MG63 (cell line): ENCODE measurements at places on chromosomes 4 and X.

GRCh38 chr4:77178560-77178959 is 21.6 kb downstream of the CCNG2 start:
- no peak for DNase-seq

GRCh38 chr4:5870701-5871100 is 22.2 kb downstream of the CRMP1 start:
- DNase-seq, result no peak

- no peak for DNase-seq
Measured at GRCh38 chr4:73874386-73874785, 5.2 kb downstream of the CXCL1 start.

GRCh38 chr4:95980877-95981360 is 141.0 kb downstream of the PDHA2 start:
- DNase-seq, result no peak

- DNase-seq, result no peak
Measured at GRCh38 chrX:145687146-145687545, 130.5 kb upstream of the SLITRK2 start.

DNA sequence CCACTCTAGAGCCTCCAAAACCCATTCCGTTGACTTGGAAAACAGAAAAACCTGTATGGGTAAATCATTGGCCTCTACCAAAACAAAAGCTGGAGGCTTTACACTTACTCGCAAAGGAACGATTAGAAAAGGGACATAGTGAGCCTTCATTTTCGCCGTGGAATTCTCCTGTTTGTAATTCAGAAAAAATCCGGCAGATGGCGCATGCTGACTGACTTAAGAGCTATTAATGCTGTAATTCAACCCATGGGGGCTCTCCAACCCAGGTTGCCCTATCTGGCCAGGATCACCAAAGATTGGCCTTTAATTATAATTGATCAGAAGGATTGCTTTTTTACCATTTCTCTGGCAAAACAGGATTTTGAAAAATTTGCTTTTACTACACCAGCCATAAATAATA is 60.8 kb downstream of the ZNF732 start:
- no peak for DNase-seq

DNA sequence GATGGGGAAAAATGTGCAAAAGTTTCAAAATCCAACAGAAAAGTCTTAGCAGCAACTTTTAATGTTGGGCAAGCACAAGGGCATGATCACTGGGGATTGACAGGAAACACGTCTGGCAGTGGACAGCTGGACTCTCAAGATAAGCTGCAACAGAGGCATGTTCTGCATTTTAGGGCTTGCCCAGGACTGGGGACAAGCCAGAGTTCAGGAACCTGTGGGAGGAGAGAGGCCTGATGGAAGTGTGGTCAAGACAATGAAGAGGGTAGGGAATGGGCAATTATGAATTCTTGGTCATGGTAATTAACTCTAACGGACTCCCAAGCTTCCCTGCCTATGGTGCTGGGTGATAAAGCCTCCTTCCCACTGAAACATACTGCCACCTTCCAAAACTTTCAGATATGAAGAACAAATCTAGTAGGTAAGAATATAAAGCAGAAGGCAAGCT is 48.4 kb downstream of the ANXA3 start:
- DNase-seq, result no peak

DNA sequence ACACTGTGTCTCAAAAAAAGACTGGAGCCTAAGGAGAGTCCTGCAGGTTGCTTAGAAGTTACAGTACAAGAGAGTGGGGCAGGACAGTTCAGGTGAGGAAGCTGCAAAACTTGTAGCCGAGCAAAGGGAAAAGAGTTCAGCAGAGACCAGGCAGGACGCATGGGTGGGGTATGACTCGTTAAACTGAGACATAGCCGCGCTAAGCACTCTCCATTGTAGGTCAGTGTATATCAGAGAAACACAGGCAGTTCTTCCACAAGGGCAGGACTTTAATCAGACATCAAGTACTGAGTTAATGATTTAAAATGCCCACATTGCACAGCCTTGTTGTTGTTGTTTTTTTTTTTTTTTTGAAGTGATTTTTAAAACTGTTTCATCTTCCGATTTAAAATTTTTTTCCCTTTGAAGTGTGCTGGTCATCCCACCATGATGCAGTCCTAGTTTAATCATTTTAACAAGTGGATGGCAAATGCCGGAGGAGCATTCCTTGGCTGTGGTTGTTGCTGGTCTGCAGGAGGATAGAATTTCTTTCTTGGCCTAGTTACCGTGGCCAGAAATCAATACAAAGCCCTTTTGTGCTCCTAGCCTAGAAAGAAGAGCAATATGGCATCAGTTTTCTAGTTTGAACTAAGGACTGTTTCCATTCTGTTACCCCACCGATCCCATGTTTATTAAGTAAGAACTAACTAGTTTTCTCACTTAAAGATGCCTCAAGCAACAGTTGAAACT is 10.3 kb downstream of the LAP3 start:
- DNase-seq, result no peak

DNA sequence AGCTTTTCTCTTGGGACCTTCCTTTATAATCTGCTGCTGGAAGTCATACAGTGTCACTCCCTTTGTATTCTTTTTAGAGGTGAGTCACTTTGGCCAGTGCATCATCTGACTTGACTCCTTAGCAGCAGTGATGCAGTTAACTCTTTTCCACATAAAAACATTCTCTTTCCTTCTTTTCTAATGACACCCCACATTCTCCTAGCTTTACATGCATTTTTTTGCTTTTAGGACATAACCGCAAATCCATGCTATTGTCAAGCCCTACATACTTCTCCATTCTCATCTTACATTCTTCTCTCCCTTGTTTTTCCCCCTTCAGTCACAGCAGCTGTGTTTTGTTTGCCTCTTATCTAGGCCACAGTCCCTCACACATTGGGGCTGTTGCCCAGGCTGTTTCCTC is 55.1 kb downstream of the ZNF330 start:
- DNase-seq, result no peak

- DNase-seq, result no peak
Measured at GRCh38 chr4:157222771-157223160, 2.2 kb downstream of the GRIA2 start.

GRCh38 chr4:169312690-169313422 is 42.1 kb upstream of the SH3RF1 start:
- no peak for DNase-seq

DNA sequence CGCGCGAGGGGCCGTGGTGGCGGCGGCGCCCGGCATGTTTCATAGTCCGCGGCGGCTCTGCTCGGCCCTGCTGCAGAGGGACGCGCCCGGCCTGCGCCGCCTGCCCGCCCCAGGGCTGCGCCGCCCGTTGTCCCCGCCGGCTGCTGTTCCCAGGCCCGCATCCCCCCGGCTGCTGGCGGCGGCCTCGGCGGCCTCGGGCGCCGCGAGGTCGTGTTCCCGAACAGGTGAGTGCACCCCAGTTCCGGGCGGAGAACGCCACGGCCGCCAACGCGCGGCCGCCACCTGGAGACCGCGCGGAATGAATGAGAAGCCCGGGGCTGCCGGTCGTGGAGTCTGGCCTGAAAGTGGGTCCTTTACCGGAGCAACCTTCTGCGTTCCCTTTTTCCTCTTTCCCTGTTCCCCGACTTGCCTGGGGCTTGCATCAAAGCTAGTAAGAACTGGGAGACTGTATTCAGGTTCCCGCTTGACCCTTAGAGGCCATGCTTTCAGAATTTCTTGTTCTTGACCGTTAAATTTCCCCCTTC is 429 bp downstream of the NOCT start:
- no peak for DNase-seq

- DNase-seq, result no peak
Measured at GRCh38 chr4:3047464-3048286, 26.7 kb downstream of the HTT-AS start.

- DNase-seq, result no peak
Measured at GRCh38 chrX:16733013-16733412, 13.6 kb downstream of the SYAP1 start.

GRCh38 chr4:169885893-169886292 is 128.1 kb upstream of the HPF1 start:
- no peak for DNase-seq

DNA sequence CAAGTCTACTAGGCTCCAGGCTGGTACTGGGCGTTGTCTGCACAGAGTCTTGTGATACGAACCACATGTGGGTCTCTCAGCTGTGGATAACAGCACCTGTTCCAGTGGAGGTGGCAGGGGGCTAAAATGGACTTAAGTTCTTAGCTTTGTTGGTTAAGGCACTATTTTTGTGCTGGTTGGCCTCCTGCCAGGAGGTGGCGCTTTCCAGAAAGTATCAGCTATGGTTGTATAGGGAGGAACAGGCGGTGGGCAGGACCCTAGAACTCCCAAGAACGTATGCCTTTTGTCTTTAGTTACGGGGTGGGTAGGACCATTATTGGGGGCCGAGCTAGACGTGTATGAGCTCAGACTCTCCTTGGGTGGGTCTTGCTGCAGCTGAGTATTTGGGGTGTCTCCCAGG is 1138.4 kb downstream of the PCDH19 start:
- DNase-seq, result no peak

GRCh38 chr4:73704314-73705055 is 35.9 kb upstream of the CXCL8 start:
- peak; percentile 80 for DNase-seq

GRCh38 chrX:16312761-16313623 is 145.7 kb downstream of the MAGEB17 start:
- no peak for DNase-seq

GRCh38 chr4:84938316-84938715 is 28.2 kb downstream of the WDFY3 start:
- DNase-seq, result peak; percentile 36

DNA sequence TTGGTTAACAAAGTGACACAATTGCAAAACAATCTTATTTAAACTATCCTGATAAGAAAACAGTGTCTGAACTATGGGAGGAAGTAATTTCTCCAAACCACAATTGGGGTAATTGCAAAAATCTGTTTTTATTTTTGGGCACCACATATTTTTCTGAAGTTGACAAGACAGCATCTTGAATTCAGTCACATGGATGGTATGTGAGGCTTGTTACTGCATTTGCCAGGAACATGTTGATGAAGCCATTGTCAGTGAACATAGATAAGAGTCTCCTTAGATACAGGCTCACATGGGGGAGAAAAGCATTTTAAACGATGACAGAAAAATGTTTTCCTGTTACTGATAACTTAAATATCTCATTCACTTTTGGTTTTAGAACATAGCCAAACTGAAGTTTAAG is 5.5 kb upstream of the USP53 start:
- no peak for DNase-seq

GRCh38 chrX:104316739-104317138 is 62.0 kb upstream of the ESX1 start:
- DNase-seq, result no peak

GRCh38 chr4:67770422-67770821 is 16.2 kb upstream of the GNRHR start:
- peak; percentile 1 for DNase-seq

DNA sequence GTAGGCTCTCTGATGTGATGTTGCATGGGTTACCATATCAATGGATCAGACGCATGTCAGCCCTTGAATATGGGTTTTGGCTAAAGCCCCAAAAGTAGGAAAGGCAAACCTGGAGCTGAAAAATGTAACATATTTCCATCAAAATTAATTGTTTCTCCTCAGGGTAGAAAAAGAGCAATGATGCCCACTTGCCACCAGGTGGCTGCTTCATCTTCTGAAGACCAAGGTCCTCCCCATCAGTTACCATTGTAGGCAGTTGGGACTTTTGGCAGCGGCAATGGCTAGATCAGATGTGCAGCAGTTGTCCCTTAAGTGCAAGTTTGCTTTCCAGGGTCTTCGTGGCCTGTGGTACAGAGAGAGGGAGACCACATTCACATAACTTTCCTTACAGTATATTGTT is 118.2 kb downstream of the NAF1 start:
- DNase-seq, result peak; percentile 69

DNA sequence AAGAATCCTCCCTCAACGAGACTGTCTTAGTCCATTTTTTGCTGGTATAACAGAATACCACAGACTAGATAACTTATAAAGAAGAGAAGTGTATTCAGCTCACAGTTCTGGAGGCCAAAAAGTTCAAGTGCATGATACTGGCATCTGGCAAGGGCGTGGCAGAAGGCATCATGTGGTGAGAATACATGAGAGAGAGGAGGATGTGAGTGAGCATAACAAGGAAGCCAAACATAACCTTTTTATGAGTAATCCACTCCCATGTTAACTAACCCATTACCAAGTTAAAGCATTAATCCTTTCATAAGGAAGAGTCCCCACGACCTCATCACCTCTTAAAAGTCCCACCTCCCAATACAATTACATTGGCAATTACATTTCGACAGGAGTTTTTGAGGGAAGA is 504.6 kb downstream of the IQCM start:
- DNase-seq, result no peak

DNA sequence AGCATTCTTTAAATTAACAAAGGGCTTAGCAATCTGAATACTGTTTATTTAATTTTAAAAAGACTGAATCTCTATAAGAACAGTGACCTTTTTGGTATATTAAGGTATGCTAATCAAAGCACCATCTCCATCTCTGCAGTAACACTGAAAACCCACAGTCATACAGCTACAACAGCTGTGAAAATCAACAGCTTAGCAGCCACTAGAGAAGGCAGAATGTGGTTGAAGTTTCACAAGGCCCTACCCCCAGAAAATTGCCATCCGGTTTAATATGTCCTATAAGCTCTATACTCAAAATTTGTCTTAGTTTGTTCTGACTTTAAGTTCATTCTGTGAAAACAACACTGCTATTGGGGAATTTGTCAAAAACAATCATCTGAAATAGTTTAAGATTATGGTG is 128.7 kb downstream of the OPHN1 start:
- DNase-seq, result no peak

- no peak for DNase-seq
Measured at GRCh38 chr4:24794480-24794879, 893 bp upstream of the SOD3 start.

GRCh38 chr4:158783785-158784184 is 15.0 kb downstream of the FNIP2 start:
- no peak for DNase-seq

GRCh38 chrX:153366878-153367538 is 33.1 kb downstream of the ZNF275 start:
- no peak for DNase-seq

GRCh38 chr4:183398298-183399125 is 45.9 kb upstream of the CDKN2AIP start:
- DNase-seq, result peak; percentile 81

DNA sequence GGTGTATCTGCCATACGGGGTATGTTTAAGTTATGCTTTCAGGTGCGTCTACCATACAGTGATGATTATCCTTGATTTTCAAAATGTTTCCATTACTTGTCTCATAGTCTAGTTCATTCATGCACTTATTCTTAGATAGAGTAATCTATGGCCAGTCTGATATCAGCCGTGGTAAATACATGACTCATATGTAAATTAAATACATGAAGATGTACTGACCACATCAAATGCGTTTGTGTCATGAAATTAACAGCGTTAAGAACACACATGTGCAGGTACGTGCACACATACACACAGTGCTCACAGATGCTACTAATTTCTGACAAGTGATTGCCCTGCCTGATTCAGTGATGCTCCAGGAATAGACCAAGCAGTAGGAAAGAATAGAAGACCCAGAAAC is 75.2 kb upstream of the EXOC1L start:
- DNase-seq, result no peak

- DNase-seq, result peak; percentile 62
Measured at GRCh38 chrX:150165776-150166610, 197.1 kb upstream of the MAMLD1 start.

- no peak for DNase-seq
Measured at GRCh38 chr4:37747772-37748330, 61.7 kb upstream of the RELL1 start.
